ENCODE measurements at places on chromosomes 7 and 10.

DNA sequence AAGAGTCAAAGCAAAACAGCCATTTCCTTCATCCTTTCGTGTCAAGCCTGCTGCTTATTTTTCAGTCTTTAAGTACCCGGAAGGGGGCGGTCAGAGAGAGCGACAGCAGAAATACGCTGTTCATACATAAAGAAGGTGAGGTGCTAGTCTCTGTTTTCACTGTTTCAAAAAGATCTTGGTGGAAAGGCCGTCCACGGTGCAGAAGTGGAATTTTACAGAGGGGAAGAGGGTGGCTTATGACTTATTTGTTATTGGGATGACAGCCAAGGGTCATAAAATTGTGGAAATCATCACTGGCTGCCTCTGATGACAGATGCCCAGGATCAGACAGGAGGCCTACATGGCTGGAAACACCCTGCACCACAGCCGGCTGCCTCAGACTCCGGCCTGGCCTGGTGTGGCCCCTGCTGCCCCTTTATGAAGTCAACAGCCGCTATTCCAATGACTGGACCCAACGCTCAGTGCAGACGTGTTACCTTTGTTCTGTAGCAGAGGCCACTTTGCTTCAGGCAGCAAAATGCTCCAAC is 57.0 kb downstream of the HIPK2 start:
- no peak for DNase-seq

- no peak for DNase-seq
Observed at GRCh38 chr10:58836991-58837575, 324.4 kb downstream of the BICC1 start.

DNA sequence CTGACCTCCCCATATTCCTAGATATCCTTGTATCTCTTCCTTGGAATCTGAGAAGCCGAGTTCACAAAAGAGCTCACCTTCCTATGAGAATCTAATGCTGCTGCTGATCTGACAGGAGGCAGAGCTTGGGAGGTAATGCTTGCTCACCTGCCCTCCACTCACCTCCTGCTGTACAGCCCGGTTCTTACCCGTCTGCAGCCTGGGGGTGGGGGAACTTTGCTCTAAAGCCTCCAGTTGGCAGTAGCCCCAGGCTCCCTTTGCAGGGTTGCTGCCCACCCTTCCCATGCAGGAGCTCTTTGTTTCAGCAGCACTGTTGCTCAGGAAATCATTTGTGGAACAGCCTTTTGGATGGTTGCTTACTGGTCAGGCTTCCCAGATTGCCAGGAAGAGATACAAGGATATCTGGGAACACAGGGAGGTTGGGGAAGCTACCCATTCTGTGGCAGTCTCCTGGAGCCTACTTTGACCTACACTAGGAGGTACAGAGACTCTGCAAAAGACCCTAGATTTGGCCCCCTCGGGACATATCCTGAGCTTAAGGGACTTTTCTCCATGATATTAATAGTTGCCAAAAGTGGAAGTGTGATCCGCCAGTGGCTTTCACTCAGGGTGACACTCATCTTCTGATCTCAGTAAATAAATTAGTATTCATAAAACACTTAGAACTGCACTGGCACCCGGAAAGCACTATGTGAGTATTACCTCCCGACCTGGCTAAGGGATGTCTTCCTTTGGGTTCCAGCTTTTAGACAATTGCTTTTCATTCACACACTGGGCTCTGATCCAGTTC is 363.7 kb upstream of the PODXL start:
- DNase-seq = no peak

GRCh38 chr7:105677817-105678573 is 96.7 kb upstream of the EFCAB10 start:
- DNase-seq = no peak

DNA sequence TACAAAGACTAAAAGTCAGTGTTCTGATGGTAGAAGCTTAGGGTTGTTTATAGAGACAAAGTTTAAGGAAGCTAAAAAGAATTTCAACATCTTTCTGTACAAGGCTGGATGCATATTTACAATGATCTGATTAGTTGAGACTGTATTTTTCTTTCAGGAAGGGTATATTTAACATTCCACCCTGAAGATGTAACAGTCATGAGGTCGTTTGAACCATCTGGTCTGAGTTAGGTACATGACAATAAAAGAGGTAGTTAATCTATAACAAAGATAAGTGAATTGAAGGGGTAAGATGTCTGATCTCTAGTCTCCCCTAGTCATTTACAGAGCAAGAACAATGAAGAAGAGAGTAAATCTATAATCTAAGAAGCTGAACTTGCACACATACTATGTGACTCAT is 821.2 kb downstream of the CNTNAP2 start:
- DNase-seq = no peak

DNA sequence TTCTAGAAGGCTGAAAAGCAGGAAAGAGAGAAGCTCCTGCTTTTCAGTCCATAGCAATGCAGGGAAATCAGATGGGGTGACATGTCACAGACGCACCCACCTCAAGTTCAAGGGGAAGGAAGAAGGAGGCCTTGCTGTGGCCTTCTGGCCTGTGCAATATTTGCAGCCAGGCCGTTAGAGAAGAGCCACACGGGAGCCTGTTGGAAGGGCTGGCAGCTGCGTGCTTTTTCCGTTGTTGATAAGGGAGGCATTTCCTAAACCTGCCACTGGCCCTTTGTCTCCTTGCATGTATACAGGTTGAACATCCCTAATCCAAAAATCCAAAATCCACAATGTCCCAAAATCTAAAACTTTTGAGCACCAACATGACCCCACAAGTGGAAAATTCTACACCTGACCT is 492.5 kb upstream of the ZMIZ1 start:
- DNase-seq = no peak

DNA sequence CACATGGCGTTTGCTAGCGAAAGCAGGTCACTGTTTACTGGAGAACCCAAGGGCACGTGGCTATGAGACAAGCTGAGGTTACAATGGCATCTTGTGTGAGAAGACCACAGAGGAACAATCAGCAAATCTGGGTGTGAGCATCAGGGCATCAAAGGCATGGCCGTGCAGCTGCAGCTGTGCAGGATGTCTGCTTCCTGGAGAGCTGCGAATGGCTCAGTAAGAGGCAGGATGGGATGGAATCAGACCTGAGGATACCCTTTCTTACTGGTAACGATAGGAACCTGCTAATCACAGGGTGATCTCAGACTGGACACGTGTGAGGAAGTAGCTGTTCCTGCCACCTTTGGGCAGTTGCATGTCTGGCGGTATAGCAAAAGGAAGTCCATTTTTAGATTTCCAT is 119.5 kb downstream of the RNF216 start:
- DNase-seq = no peak

- no peak for DNase-seq
Observed at GRCh38 chr10:46995234-46995633, 84.0 kb downstream of the PTPN20 start.

DNA sequence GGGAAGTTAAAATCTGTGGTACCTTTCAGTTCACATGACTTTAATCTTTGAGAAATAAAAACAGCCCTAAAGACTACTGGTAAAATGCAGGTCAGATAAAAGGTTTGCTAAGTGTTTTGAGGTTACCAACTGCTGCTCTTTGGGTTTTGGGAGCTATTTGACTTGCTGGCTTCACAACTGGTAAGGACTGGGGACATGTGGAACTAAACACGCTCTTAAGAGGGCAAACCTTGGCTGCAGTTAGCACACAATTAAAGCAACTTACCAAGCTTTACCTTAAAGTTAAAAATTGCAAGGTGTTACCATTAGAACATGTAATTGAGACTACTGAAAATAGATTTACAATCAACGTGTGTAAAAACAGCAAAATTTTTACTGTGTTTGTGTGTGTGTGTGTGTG is 220.2 kb downstream of the PHF14 start:
- no peak for DNase-seq

GRCh38 chr7:105173586-105173985 is 159.6 kb downstream of the KMT2E start:
- no peak for DNase-seq

DNA sequence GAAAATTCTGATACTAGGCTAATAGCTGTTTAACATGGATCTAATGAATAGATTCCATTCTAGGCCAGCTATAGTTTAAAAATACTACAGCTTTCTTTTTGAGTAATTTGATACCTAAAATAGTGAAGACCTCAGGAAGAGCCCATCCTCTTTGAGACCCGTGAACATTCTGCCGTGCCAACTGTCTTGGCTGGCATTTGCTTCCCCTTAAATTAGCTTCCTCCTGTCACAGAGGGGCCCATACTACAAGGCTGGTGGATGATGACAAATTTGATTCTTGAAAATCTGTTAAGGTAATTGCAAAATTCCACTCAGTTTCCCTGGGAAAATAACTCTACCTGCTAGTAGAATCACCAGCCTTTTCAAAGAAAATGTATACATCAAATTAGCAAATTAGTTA is 385.0 kb downstream of the DPP6 start:
- DNase-seq = no peak

- DNase-seq = no peak
Observed at GRCh38 chr10:13453896-13454295, 74.9 kb downstream of the BEND7 start.

DNA sequence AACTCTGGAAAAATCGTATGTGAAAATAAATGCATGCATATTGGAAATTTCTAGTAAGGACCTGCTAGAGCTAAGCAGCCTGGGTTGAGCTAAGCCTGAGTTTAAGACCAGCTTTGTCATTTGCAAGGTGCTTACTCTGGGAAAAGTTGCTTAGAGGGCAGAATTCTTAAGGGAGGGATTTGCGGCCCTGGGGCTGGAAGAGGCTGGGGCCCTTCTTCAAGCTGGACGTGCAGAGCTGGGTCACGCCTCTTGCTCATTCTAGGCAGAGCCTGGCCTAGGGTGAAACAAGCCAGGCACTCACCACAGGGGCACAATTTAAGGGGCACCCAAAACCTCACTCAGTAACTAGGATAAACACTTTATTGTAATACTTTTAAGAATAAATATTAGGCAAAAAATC is 137.2 kb downstream of the ARHGAP22 start:
- no peak for DNase-seq

DNA sequence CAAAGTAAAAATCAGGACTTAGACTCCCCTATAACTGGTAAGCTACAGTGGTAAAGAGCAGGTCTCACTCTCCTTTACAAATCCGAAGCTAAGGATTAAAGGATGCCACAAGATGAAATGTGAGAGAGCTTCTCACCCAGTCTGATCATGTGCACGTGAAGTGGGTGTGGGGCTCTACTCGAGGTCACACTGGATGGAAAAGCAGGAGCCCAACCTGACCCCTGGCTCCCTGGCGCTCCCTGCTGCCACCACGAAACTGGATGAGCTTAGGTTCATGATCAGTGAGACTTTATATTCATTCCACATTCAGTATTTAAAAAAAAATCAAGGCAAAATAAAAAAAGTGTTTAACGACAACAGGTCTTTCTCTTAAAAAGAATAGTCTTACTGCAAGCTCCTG is 21.7 kb upstream of the FOXI2 start:
- DNase-seq = no peak

DNA sequence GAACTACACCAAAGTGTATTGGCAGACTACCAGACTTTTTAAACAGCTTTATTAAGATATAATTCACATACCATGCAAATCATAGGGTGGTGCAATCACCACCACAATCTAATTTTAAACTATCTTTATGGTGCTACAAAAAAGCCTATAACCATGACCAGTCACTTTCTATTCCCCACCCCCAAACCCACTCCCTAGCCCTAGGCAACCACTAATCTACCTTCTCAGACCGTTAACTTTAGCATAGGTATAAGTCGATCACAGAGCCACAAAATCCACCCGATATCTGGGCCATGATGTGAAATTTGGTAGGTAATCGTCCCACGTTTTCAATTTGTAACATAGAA is 536 bp upstream of the POM121 start:
- DNase-seq = no peak

DNA sequence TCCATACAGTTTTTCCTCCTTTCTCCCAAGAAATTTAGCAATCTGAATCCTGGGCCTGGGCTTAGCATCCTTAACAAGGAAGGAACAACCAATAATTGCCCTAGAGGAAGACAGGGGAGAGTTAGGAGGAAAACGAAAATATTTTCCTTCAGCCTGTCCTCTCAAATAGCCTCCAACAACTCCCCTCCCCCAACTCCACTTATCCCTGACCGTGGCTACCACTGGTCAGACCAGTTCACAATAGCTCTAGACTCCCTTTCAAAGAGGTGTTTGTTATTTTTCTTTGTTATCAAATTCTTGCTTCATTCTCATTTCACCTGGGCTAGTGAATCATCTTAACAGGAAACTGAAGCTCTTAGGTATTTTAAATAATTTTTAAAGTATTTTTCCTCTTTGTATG is 114.1 kb downstream of the CPED1 start:
- no peak for DNase-seq

DNA sequence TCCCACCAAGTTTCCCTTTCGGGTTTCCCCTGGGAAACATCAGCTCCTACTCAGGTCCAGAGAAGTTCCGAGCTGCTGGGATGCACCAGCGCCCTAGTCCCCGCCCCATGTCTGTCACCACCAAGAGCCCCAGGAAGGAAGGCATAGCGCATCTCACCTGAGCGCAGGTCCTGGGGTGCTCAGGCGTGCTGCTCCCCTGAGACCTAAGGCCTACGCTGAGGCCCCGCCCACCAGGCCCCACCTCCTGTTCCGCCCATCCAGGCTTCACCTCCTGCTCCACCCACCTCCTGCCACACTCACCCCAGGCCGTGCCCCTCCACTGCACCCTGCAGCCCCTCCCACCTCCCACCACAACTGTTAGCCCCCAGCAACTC is 1.2 kb upstream of the TFR2 start:
- DNase-seq = no peak

DNA sequence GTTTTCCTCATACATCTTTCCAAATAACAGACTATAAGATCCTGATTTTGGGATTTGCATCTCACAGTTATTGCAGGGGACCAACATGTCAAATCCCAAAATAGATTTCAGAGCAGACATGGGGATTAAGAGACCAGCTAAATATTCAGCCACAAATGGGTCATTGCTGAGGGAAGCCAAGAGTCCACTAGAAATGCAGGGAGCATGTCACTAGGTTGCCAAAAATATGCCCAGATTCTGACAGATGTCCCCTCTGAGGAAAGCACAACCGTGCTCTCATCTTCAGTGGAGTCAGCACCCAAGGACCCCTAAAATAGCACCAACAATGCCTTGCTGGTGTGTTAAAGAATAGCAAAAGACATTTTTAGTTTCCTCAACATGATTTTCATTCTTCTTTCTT is 56.2 kb upstream of the AGK start:
- DNase-seq = no peak

GRCh38 chr7:87426160-87426559 is 49.3 kb downstream of the ABCB4 start:
- DNase-seq = no peak

DNA sequence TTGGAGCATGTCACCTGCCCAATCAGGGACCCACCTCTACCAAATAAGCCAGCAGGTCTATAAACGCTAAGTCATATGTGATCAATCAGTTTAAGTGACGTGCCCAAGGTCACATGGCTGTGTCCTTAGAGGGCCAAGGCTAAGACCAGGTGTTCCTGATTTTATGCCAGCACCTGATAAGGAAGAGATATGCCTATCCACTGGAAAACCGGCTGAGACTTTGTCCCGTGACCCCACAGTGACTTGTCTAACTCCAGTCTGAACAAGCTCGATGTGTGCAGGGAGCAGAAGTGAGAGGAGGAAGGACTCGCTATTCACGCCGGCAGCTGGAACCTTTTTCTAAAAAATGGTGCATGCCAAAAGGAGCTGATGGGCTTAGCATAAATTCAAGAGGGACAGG is 57.0 kb downstream of the PRKAG2 start:
- no peak for DNase-seq

- no peak for DNase-seq
Observed at GRCh38 chr7:50985096-50985495, 202.4 kb upstream of the GRB10 start.

- no peak for DNase-seq
Observed at GRCh38 chr10:101014966-101015581, 15.5 kb downstream of the LZTS2 start.

GRCh38 chr7:111184987-111185386 is 94.1 kb downstream of the LRRN3 start:
- no peak for DNase-seq
